Amniotic epithelial cell (primary cell): ENCODE measurements at places on chromosomes 6 and 20.

DNA sequence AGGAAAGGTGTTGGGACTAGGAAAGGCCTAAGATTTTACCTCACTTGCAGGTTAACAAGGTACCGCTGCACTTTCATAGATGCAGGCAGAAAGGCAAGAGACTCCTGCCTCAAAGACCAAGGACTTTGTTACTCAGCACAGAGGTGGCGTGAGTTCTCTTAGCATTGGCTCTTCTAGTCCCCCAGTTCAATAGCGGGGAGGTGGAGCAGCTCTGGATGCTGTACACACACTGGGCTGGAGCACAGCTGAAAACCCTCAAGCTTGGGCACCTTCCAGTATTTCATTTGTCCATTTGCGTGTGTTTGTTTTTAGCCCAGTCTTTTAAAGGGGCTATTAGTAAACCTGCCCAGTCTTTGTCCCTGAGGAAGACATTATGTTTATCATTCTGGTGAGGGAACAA, 345.2 kb downstream of the FARS2 start:
- DNase-seq, result no peak

DNA sequence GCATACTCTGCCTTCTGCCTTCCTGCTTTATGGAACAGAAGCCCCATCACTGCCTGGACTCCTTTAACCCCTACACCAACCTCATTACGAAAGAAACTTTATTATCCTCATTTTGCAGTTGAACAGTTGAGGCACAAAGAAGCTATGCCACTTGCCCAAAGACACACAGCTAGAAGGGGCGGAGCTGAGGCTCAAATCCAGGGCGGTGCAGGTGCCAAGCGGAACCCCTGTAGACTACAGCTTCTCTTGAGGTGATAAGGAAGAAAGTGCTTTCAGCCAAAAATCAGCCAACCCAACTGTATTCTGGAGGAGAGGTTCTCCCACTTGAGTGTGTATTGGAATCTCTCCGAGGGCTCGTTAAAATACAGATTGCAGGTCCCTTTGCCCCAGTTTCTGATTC, 90.5 kb downstream of the PRND start:
- no peak for DNase-seq

- no peak for DNase-seq
These were observed 76.5 kb downstream of the ADTRP start for GRCh38 chr6:11702089-11702488.

- DNase-seq, result no peak
These were observed 323.9 kb downstream of the GJA1 start for GRCh38 chr6:121759370-121759769.

- no peak for DNase-seq
These were observed 615 bp upstream of the EYA2 start for GRCh38 chr20:46893877-46894578.

DNA sequence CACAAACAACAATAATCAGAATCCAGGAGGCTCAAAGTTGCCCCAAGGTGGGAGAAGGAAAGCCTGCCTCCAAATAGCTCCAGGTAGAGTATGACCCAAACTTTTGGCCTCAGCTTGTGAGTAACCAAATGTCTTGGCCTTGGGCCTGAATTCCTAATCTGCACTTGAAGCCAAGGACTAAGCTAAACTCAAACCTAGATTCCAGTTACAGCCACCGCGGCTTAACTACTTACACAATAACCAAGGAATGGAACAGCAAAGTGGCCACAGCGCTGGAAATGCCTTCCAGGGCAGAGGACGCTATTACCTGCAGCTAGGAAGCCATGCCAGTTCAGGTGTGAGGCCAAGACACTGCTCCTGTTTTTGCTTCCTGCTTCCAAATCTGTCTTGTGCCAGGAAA, 4.6 kb downstream of the NINL start:
- DNase-seq, result peak; percentile 46

DNA sequence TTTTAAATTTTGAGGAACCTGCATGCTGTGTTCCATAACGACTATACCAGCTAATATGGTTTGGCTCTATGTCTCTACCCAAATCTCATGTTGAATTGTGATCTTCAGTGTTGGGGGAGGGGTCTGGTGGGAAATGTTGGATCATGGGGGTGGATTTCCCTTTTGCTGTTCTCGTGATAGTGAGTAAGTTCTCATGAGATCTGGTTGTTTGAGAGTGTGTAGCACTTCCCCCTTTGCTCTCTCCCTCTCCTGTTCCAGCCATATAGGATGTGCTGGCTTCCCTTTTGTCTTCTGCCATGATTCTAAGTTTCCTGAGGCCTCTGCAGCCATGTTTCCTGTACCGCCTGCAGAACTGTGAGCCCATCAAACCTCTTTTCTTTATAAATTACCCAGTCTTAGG, 61.8 kb upstream of the NEDD9 start:
- DNase-seq, result no peak
